ENCODE measurements at places on chromosomes 3 and 15.

GRCh38 chr15:69134791-69135190 is 25.6 kb upstream of the GLCE start:
- no peak for DNase-seq

GRCh38 chr15:39657668-39658067 is 76.8 kb downstream of the THBS1 start:
- no peak for DNase-seq

DNA sequence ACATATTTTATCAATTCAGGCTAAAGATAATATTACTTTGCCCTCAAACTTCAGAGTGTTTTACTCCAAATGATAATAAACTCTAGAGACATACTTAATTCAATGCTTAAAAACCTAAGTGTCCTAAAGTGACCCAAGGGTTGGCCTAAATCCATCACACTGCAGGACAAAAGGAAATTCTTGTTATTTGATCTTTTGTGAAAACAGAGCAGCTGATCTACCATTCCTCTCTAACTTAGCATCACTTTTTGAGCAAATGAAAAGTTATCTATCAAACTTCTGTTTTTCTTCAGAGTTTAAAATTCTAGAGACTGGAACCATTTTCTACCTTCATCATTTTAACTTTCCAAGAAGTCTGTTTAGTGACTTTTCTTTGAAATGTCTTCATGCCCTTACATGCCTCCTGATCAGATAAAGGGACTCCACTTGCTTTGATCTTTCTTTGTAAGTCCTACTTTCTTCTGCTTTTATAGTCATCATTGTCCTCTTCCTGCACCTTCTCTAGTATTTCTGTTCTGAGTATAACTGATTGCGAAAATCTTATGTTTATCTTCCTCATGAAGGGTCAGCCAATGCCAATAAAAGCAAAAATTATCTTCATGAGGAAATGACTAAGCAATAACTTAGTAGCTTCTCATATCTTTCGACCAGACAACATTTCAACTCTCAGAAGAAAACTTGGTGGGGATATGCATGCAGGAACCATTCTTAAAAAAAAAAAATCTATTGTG is 378.7 kb upstream of the TGFBR2 start:
- DNase-seq, result no peak

DNA sequence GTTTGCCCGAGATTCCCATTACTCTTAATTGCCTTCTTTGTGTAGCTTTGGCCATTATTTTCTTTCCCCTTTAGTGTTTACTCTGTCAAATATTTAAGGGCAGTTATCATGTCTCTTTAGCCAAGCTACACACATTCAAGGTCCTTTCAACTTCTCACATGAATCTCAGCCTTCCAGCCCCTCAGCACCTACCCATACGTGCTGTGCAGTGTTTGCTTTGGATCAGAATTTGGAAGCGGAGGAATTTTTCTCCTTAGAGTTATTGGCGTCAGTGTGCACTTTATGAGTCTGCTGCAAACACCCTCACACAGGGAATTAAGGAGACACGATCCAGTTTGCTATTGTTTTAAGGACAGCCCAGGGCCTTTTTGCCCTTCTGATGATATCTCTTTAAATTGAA is 231.6 kb downstream of the CACNA2D3 start:
- no peak for DNase-seq

DNA sequence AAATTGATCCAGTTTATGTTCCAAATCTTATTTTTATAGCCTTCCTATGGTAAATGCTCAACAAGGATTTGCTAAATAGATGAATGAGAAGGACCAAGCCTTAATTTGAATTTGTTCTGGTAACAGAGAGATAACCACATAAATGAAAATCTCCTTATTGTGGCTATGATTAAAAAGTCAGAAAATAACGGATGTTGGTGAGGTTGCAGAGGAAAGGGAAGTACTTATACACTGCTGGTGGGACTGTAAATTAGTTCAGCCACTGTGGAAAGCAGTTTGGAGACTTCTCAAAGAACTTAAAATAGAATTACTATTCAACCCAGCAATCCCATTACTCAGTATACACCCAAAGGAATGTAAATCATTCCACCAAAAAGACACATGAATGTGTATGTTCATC is 26.2 kb downstream of the AAGAB start:
- no peak for DNase-seq

GRCh38 chr3:119783883-119784282 is 2.0 kb downstream of the NR1I2 start:
- DNase-seq, result no peak

DNA sequence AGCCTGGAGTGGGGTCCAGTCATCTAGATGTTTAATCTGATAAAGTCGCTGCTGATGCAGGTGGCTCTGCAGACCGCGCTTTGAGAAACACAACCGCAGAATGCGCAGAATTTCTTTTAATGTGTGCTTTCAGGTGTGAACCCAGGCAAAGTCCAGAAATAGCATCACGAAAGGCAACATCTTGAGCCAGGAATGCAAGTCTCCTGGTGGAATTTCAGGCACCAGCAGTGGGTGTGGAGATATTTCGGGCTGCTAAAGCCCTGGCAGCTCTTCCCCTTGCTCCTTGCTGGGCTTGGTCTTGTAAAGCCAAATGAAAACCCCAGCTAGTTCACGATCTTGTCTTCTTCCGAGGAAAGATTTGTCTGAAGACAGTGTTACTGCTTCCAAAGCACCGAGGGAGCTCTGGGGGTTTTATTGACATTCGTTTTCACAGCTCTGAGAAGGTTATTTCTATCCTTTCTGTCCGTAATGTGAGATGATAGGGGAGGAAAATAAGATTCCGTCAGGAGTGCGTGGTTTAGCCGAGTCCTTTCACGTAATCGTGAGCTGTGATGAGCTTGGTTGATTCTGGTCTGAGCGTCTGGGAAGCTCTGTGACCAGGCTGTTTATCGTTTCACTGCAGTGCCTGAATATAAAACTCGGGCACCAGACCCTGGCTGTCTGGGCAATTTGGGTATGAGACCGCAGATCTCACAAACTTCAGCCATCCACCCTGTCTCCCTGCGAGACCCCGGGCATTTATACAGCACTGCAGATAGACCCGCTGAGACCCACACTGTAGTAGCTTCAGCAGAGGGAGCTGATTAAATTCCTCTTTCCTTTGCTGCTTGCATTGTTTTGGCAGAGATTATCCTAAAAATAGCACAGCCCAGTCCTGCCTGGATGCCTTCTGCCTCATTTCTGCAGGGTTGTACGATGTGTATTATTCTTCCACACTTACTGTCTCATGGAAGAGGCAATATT is 67.0 kb upstream of the SLC25A26 start:
- DNase-seq, result no peak
